IPS DF 19.7 (cell line): ENCODE measurements at places on chromosomes 6 and 20.

DNA sequence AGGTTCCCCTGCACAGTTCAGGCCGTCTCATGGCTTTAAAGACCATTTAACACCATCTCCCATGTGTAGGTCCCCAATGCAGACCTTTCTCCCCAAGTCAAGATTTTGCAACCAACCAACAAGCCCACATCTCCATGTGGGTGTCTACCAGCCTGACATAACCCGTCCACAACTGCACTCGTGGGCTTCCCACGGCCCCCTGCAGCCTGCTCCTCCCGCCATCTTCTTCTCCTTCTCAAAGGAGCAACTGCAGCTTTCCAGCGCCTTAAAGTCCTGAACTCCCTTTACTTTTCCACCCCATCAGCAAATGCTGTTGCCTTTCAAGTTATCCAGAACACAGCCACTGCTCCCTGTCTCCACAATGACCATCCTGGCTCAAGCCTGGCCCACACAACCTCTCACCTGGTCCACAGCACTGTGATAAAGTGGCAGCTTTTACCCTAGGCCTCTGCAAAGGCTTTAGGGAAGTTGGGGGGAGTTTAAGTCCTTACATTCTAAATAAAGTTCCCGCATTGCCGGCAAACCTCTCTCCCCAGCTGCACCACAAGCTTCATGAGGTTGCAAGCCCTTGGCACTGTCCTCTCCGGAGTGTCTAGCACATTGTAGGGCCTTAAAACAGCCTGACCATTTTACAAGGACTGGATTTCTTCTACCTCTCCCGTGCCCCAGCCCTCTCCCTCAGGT is 140.5 kb downstream of the PREX1 start:
- no peak for DNase-seq

DNA sequence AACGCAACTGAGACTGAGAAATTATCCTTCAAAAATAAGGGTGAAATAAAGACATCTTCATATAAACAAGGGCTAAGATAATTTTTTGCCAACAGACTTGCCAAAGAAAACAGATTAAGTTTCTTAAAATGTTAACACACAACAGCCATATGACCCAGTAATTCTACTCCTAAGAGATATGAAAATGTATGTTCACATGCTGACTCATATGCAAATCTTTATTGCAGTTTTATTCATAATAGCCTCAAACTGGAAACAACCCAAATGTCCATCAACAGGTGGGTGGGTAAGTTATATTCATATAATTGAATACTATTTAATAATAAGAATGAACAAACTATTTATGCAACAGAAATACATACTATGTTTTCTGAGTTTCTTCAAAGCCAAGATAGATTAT is 140.1 kb downstream of the REV3L start:
- no peak for DNase-seq

DNA sequence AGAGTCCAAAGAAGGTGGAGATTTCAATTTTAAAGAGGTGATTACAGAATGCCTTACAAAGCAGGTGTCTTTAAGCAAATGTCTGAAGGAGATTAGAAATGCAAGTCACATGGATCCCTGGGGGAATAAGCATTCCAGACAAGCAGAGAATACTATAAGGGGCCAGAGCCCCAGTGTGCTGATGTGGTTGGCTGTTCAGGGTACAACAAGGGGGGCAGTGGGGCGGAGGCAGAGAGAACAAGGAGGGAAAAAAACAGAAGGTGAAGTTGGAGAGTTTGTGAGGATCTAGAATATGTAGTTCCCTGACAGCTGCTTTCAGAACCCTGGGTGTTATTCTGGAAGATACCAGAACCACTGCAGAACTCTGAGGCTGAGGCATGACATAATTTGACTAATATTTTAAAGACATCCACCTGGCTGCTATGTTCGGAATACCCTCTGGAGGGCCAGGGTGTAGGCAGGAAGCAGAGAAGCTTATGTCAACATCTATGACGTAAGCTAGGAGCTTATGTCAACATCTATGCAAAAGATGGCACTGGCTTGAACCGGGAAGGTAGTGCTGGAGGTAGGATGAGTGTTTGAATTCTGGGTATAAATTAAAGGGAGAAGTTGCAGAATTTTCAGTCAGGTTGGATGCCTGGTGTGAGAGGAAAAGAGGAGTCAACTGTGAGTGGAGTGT is 276.3 kb upstream of the AGPAT4 start:
- DNase-seq = no peak

- DNase-seq = no peak
Observed at GRCh38 chr6:49805246-49805645, 18.2 kb upstream of the PGK2 start.

DNA sequence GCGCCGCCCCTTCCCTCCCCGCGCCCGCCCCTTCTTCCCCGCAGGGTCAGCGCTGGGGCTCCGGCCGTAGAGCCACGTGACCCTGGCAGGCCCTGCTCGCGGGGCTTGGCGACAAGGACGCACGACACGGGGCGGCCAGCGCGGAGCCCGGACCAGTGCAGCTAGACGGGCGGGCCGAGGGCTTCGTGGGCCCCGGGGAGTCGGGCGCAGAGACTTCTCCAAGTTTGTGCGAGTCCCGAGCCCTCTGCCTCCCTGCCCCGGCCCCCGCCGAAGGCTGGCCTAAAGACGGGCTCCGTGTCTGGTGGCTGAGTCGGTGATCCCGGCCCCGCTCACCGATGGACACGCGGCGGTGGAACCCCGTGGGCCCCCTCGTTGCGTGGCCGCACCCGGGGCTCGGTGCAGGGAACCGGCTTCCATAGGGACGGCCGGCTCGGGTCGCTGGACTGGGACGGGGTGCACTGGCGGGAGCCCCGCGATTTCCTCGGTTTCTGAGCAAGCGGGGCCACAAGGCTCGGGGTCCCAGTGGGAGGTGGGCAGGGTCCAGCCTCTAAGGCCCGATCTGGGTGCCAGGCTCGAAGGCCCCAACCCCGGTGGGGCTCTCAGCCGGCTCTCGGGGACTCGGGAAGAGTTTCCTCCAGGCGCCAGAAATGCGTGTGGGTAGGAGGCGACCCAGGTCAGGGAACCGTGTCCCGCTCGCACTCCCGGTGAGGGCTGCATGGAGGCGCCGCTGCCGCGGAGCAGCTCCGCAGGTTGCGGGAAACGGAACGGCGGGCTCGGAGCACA is 452 bp upstream of the GATA5 start:
- DNase-seq = no peak

- DNase-seq = no peak
Observed at GRCh38 chr6:117118490-117118889, 146.9 kb upstream of the VGLL2 start.

- DNase-seq = no peak
Observed at GRCh38 chr6:13048113-13048512, 280.2 kb downstream of the TBC1D7 start.

DNA sequence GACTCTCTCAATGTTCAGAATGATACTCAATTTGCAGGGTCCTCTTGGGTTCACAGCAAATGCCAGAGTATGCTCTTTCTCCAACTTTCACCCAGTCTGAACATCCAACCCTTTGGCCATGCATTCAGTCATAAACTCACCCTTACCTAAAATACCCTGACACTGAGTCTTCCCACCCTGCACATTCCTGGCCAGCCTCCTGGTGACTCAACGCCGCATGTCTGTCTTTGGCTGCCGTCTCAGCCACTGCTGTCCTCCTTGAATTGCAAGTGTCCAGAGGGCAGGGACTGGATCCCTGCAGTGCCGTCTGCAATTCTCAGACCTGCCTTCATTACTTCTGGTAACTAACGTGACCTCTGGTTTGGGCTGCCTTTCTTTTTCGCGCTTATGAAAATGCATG is 593.4 kb downstream of the QKI start:
- DNase-seq = no peak
